ENCODE measurements at places on chromosomes 13 and 19. TPM values are rescaled to one million over a fixed set of nuclear protein-coding genes. Genes with fewer than 3 reads are reported as not detected.

The CGB2 gene
- 2.2 TPM for total RNA-seq

The KLHL1 gene
- not detected for total RNA-seq

The NCR1 gene
- 5.4 TPM for total RNA-seq

The NUDT15 gene
- total RNA-seq = 42.1 TPM

The KLK15 gene
- not detected for total RNA-seq

The PLK5 gene
- not detected for total RNA-seq

The POMP gene
- total RNA-seq = 212 TPM

The ARMC6 gene
- 91.8 TPM for total RNA-seq

The ACTMAP gene
- not detected for total RNA-seq

The ZNF559 gene
- total RNA-seq = 15.4 TPM

The HIF3A gene
- not detected for total RNA-seq

The RNF225 gene
- not detected for total RNA-seq

The C2CD4C gene
- total RNA-seq = 0.06 TPM

The SPTBN4 gene
- total RNA-seq = 1.5 TPM

The CCNA1 gene
- total RNA-seq = 4.9 TPM

The ZNF8 gene
- total RNA-seq = 3.5 TPM

The MYH14 gene
- total RNA-seq = 7.2 TPM

The LGI4 gene
- total RNA-seq = not detected

The PDE4A gene
- 2.3 TPM for total RNA-seq

The CEBPA gene
- 4.5 TPM for total RNA-seq

The ZNF613 gene
- total RNA-seq = 2.7 TPM

The ADGRE2 gene
- total RNA-seq = 0.17 TPM

The OR10H1 gene
- not detected for total RNA-seq

The CCDC70 gene
- total RNA-seq = not detected

The YJEFN3 gene
- total RNA-seq = 2.7 TPM

The IFNL1 gene
- total RNA-seq = not detected

The DMKN gene
- total RNA-seq = 38.1 TPM

The A1BG gene
- 28.5 TPM for total RNA-seq

The FOXA3 gene
- 2.6 TPM for total RNA-seq

The LILRB5 gene
- total RNA-seq = not detected

The VSTM1 gene
- not detected for total RNA-seq

The MUC16 gene
- total RNA-seq = not detected

The KLK4 gene
- total RNA-seq = not detected

Data from Daoy (cell line).